ENCODE measurements at places on chromosomes 7 and 10. TPM values are rescaled to one million over a fixed set of nuclear protein-coding genes. Genes with fewer than 3 reads are reported as not detected.

CRTAC1 gene
- 5.8 TPM for total RNA-seq

METTL2B gene
- 29.9 TPM for total RNA-seq

FAM221A gene
- 1.4 TPM for total RNA-seq

HECW1 gene
- total RNA-seq, result 12.9 TPM
